ENCODE measurements at places on chromosomes 7 and 10.
A peak's percentile ranks its signal among the peaks of the same experiment; 100 is the strongest.

DNA sequence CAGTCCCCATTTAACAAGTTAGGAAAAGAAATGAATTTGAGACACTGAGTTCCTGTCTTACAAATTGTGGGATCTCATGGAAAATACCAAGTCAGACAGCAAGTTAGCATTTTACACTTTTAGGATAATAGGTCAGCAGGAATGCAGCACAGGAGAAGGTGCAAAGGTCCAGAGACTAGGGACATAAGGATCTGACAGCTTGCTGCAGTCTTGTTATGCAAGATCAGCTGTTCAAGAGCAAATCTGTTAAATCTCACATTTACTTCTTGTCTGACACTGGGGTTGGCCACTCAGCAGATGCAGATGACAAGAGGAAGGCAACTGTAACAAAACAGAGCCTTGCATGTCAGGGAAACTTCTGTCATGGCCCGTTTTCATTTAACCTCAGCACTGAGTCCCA lies 239.6 kb downstream of the PHF14 start:
- no peak for DNase-seq

DNA sequence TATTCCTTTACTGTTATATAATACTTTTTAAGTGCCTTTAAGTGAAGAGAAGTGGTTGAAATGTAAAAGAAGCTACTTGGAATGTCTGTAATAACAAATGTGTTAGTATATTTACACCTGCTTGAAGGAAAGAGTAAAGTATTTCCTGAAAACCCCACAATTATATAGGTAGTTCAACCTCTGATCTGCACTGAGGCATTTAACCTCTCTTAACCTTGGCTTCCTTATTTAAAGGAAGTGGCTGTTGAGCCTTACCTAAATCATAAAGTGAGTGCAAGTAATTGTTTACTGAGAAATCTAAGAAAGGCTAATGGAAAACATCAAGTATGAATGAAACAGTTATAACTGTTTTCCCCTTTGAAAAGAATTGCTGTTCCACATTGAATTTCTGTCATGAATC lies 294.5 kb downstream of the ADK start:
- DNase-seq = no peak

- no peak for DNase-seq
Measured at GRCh38 chr7:106039486-106040060, 72.5 kb downstream of the SYPL1 start.

DNA sequence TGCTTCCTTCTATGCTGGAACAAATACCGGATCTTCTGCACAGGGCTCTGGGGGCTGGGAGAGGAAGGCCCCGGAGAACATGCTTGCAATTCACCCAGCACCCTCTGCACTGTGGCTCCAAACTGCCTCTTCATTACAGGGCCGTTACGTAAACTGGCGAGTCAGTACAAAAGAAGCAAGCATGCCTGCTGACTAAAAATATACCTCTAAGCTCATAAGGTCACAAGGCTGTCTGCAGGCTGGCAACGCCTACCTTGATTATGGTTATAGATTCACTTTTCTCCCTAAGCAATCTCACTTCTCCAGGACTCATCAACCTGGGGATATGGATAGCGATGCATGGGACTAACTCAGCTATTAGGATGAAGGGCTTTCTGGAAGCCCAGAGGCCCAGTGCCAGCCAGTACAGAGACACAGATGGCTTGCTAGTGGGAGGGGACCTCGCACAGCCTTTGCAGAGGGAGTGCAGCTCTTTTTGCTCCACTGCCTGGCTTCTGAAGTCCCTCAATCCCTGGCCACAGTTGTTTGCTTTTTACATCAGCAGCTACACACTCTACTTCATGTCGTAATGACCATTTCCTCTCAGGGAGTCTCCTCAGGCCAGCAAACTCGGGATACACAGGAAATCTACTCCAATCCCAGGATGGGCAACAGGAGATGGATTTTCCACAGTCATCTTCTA lies 96.1 kb downstream of the SH3PXD2A start:
- peak; percentile 75 for DNase-seq

DNA sequence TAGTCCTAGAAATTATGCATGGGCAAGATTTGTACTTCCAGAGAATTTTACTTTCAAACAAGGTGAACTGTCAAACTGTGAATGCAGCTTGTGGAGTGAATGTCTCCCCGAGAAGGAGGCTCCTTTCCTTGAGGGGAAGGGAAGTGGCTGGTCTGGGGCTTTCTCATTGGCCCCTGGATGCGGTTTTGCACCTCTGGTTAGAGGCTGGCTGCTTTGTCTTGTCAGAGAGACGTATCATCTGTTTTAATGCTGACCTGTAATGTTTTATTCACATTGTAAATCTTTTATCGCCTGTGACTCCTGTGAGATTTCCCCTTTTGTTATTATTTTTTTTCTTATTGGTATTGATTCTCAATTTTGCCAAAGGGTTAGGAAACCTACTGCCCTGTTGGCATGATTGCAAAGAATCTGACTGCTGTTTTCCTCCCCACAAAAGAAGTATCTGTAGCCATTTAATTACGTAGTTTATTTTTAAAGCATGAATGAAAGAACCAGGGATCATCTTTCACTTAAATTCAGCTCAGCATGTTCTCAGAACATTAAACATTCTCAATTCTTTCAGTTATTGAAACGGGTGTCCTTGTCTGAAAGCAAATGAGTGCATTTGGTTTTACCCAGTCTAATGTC lies 238.3 kb upstream of the NFE2L3 start:
- DNase-seq = no peak

- no peak for DNase-seq
Measured at GRCh38 chr10:71999360-72000072, 35.3 kb downstream of the CHST3 start.
